ENCODE measurements at places on chromosomes 3 and 15. TPM values are rescaled to one million over a fixed set of nuclear protein-coding genes. Genes with fewer than 3 reads are reported as not detected.

DNA sequence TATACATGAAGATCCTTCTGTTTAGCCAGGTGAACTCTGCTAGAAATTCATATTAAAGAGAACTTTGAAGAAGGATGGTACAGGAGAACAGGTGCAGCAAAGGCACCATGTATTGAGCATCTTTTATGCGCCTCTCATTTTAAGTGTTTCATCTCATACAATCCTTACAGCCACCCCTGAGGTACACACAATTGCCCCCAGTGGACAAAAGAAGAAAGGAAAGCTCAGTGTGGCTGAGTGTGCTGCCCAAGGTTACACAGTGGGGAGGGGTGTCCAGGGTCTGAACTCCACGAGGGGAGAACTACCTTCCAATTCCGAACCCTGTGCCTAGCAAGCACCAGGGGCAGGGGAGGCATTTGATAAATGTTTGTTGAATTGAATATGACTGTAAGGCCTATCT, 98.6 kb downstream of the MECOM start:
- no peak for DNase-seq
- H3K4me1 ChIP-seq: no peaks in the 10 kb centered on the region
- no peaks in the 10 kb centered on the region for H3K27me3 ChIP-seq

GRCh38 chr3:126340081-126340511, 17.1 kb downstream of the KLF15 start:
- H3K36me3 ChIP-seq: no peaks in the 10 kb centered on the region
- H3K27ac ChIP-seq: no peak overlapping the region
- no peak overlapping the region for H3K4me3 ChIP-seq

DNA sequence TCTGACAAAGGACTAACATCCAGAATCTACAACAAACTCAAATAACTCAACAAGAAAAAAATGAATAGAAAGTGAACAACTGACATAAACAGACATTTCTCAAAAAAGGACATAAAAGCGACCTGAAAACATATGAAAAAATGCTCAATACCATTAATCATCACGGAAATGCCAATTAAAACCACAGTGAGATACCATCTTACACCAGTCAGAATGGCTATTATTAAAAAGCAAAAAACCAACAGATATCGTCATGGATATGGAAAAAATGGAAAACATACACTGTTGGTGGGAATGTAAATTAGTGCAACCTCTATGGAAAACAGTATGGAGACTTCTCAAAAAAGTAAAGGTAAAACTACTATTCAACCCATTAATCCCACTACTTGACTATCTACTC, 53.3 kb downstream of the ZNF385D start:
- no peak for DNase-seq
- no peaks in the 10 kb centered on the region for H3K4me1 ChIP-seq
- H3K27me3 ChIP-seq: no peaks in the 10 kb centered on the region
- no peak overlapping the region for H3K27ac ChIP-seq
- H3K36me3 ChIP-seq: no peaks in the 10 kb centered on the region
- H3K4me3 ChIP-seq: no peak overlapping the region

DNA sequence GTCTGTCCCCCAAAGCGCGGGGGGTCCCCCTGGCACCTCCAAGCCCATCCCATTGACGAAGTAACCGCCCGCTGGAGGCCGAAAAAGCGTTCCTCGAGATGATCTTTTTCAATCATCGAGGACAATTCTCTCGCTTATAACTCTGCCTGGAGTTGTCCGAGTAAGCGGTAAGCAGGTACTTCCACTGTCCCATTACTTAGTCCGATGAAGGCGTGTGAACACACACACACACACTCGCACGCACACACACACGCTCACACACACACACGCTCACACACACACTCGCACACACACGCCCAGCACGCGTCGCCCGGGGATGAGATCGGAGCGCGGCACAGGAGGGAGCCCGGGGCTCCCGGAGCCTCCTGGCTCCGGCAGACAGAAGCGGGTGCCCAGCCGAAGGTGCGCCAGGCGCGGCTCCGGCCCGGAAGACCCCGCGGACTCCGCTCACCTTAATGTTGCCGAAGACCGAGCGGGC, 430 bp downstream of the SLCO2A1 start:
- H3K27ac ChIP-seq: no peak overlapping the region
- H3K4me1 ChIP-seq: peaks cover 5% of the 10 kb centered on the region
- peaks cover 68% of the 10 kb centered on the region for H3K27me3 ChIP-seq
- peak overlapping the region; percentile 70 for H3K4me3 ChIP-seq

- H3K27ac ChIP-seq: no peak overlapping the region
- H3K4me1 ChIP-seq: no peaks in the 10 kb centered on the region
Measured at GRCh38 chr3:96677156-96677555, 137.2 kb upstream of the EPHA6 start.

KLF15 gene
- 7.2 TPM for total RNA-seq

GRCh38 chr3:17057321-17057720, 172.6 kb downstream of the PLCL2 start:
- H3K36me3 ChIP-seq: no peaks in the 10 kb centered on the region
- H3K27me3 ChIP-seq: no peaks in the 10 kb centered on the region
- no peak for DNase-seq
- H3K4me3 ChIP-seq: no peak overlapping the region

GRCh38 chr3:31755926-31756658, 223.4 kb downstream of the STT3B start:
- no peaks in the 10 kb centered on the region for H3K36me3 ChIP-seq
- no peak overlapping the region for H3K4me3 ChIP-seq
- no peak for DNase-seq
- peaks cover 6% of the 10 kb centered on the region for H3K4me1 ChIP-seq
- no peaks in the 10 kb centered on the region for H3K27me3 ChIP-seq

GRCh38 chr3:98784666-98785600, 21.8 kb downstream of the ST3GAL6 start:
- H3K4me3 ChIP-seq: no peak overlapping the region
- no peak overlapping the region for H3K27ac ChIP-seq
- H3K27me3 ChIP-seq: no peaks in the 10 kb centered on the region
- H3K4me1 ChIP-seq: peaks cover 8% of the 10 kb centered on the region

- no peak for DNase-seq
- H3K27ac ChIP-seq: no peak overlapping the region
- H3K27me3 ChIP-seq: no peaks in the 10 kb centered on the region
- H3K4me1 ChIP-seq: peaks cover 16% of the 10 kb centered on the region
- H3K4me3 ChIP-seq: no peak overlapping the region
- no peaks in the 10 kb centered on the region for H3K36me3 ChIP-seq
Measured at GRCh38 chr15:66154581-66154980, 99.0 kb downstream of the MEGF11 start.

DNA sequence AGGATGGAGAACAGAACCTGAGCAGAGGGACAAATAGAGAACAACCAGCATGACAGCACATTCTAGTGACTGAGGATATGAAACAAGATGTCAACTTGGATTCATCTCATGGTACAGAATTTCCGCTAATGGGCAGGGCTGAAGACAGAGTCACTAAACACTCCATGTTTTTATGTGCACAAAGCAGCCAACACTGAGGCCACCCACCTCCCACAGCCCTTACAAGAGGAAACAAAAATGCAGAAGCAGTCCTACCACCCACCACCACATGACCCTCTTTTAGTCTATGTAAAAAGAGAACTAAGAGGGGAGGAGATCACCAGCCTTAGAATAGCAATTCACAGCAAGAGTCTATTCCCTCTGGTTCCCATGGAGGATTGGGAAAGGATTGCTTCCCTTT, 131.4 kb upstream of the UBE2E2 start:
- no peak for DNase-seq
- no peaks in the 10 kb centered on the region for H3K36me3 ChIP-seq
- no peak overlapping the region for H3K27ac ChIP-seq
- no peaks in the 10 kb centered on the region for H3K27me3 ChIP-seq
- H3K4me3 ChIP-seq: no peak overlapping the region

WDR49 gene
- not detected for total RNA-seq

TMCO5A gene
- not detected for total RNA-seq

GRCh38 chr3:34072297-34072696, 273.9 kb downstream of the PDCD6IP start:
- DNase-seq: no peak
- H3K36me3 ChIP-seq: no peaks in the 10 kb centered on the region
- no peaks in the 10 kb centered on the region for H3K27me3 ChIP-seq
- H3K27ac ChIP-seq: no peak overlapping the region
- H3K4me1 ChIP-seq: peaks cover 46% of the 10 kb centered on the region

GOLGA8J gene
- not detected for total RNA-seq

PARP15 gene
- not detected for total RNA-seq

GRCh38 chr15:34437687-34438086, at the start of gene GOLGA8A:
Gene GOLGA8A (minus strand): TSS chr15:34437808. CDS start chr15:34389691, 48,117 bp downstream.
- peak; percentile 89 for DNase-seq
- H3K27me3 ChIP-seq: peaks cover 58% of the 10 kb centered on the region
- H3K36me3 ChIP-seq: no peaks in the 10 kb centered on the region
- no peak within 1 kb of the TSS for H3K27ac ChIP-seq

DNA sequence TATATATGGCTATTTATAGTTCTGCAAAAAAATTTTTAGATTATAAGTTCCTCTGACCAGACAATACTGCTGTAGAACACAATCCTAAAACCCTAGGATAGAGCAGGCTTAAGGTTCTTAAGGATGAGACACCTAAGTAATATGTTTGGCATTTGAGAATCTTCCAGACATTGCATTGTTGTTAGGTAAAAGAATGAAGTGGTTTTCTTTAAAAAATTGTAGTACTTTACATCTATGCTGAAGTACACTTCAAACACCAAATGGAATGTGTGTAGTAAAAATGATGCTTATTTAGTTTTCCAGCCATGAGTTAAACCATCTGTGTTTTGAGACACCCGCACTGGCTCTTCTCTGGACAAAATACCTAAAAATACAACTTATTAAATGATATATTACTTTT, 857.7 kb downstream of the OTOL1 start:
- H3K27ac ChIP-seq: no peak overlapping the region
- H3K36me3 ChIP-seq: no peaks in the 10 kb centered on the region
- DNase-seq: no peak

DNA sequence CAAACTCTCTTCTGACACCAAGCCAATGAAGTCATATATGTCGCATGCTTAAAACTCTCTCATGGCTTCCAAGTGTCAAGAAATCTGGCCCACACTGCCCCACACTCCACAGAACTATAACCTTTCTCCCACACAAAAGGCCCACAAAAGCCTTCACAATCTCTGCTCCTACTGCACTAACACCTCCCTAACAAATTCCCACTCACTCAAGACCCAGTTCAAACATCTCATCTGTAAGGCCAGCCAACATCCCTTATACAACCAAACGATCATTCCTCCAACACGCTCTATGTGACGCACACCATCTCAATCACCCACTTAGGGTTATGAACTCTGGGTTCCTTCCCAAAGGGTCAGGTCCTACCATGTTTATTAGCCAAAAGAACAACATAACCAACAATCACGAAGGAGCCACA, 13.5 kb downstream of the TBC1D2B start:
- peaks cover 23% of the 10 kb centered on the region for H3K4me1 ChIP-seq
- H3K4me3 ChIP-seq: no peak overlapping the region
- no peaks in the 10 kb centered on the region for H3K27me3 ChIP-seq

ITIH4 gene
- 2.4 TPM for total RNA-seq

- no peak overlapping the region for H3K27ac ChIP-seq
- no peak for DNase-seq
- no peaks in the 10 kb centered on the region for H3K36me3 ChIP-seq
- H3K4me3 ChIP-seq: no peak overlapping the region
- H3K27me3 ChIP-seq: no peaks in the 10 kb centered on the region
Measured at GRCh38 chr3:172129850-172130716, 90.7 kb downstream of the FNDC3B start.

DNA sequence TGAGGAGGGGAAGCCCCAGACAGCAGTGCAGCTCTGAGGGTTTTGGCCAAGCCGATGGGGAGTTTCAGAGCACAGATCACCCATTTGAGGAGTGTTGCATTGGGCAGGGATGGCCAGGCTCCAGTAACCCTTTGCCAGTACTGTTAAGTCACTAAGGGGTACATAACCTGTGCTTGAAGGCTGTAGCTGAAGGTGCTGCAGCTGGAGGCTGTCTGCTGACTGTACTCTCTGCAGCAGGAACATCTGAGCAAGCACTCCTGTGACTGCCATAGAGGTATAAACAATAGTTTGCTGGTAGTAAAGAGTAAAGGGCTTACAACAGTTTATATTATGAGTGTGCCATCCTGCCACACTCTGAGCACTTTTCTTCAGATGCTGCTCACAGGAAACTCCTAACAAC, 297.8 kb downstream of the EPHA3 start:
- no peaks in the 10 kb centered on the region for H3K36me3 ChIP-seq
- H3K4me1 ChIP-seq: peaks cover 23% of the 10 kb centered on the region
- no peak for DNase-seq
- no peaks in the 10 kb centered on the region for H3K27me3 ChIP-seq
- no peak overlapping the region for H3K4me3 ChIP-seq

USP4 gene
- total RNA-seq: 17.7 TPM

DOCK3 gene
- 11.1 TPM for total RNA-seq
